ENCODE measurements at places on chromosomes 2 and 18. TPM values are rescaled to one million over a fixed set of nuclear protein-coding genes. Genes with fewer than 3 reads are reported as not detected.

The LOXL3 gene
- polyA plus RNA-seq = 4.9 TPM

The SALL3 gene
- 4.7 TPM for polyA plus RNA-seq

The TET3 gene
- 9.4 TPM for polyA plus RNA-seq

The EVX2 gene
- 0.14 TPM for polyA plus RNA-seq

DNA sequence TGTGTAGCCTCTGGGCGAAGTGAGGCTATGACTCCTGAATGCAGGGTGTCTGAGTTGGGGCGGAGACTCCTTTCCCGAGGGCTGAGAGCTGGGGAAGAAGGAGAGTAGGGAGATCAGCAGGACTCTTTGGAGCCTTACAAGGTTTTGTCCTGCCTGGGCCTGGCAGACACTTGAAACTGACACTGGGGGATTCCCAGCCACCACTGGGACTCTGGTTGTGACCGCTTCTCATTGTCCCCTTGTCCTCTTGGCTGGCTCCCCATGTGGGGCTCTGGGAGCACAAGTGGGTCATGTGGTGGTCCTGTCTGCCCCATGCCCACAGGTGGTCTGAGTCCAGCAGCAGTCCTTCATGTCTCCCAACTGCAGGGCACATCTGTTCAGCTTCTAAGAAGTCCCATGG lies 78.2 kb upstream of the MGAT4A start:
- no peak for DNase-seq

GRCh38 chr2:75053484-75054112 lies 95.2 kb downstream of the POLE4 start:
- DNase-seq = no peak
